Hair follicular keratinocyte (primary cell): ENCODE measurements at places on chromosomes 12 and 14. TPM values are rescaled to one million over a fixed set of nuclear protein-coding genes. Genes with fewer than 3 reads are reported as not detected.

Gene OVCH1
- under 0.01 TPM in 1 of 2 replicates, not detected in the other for total RNA-seq

Gene PCK2
- total RNA-seq: 40.7 and 91.5 TPM in 2 replicates

Gene YY1
- total RNA-seq: 30.7 and 33.6 TPM in 2 replicates

Gene TSPAN19
- 0.55 and 0.57 TPM in 2 replicates for total RNA-seq

Gene LRP1-AS
- total RNA-seq: not detected in 2 replicates

Gene FITM1
- not detected in 2 replicates for total RNA-seq

Gene CLEC4C
- total RNA-seq: not detected in 2 replicates

Gene ANO2
- total RNA-seq: not detected in 2 replicates

Gene KRT6C
- total RNA-seq: 11.7 and 19.2 TPM in 2 replicates

Gene KLRB1
- total RNA-seq: not detected in 2 replicates

Gene SVOP
- total RNA-seq: not detected in 2 replicates
